Thymus (tissue), 14 donors: ENCODE measurements at places on chromosomes 12 and 14.

- DNase-seq: no peak
Observed at GRCh38 chr12:11651785-11652184, 2.3 kb downstream of the ETV6 start.

- DNase-seq: no peak
Observed at GRCh38 chr14:101022916-101023435, 119.5 kb upstream of the RTL1 start.

GRCh38 chr12:51678086-51678724, 87.2 kb downstream of the SCN8A start:
- peak; percentile 52 for DNase-seq

GRCh38 chr14:61188196-61188595, 92.9 kb downstream of the TMEM30B start:
- DNase-seq: no peak

- no peak for DNase-seq
Observed at GRCh38 chr12:26268841-26269561, 73.6 kb downstream of the SSPN start.

DNA sequence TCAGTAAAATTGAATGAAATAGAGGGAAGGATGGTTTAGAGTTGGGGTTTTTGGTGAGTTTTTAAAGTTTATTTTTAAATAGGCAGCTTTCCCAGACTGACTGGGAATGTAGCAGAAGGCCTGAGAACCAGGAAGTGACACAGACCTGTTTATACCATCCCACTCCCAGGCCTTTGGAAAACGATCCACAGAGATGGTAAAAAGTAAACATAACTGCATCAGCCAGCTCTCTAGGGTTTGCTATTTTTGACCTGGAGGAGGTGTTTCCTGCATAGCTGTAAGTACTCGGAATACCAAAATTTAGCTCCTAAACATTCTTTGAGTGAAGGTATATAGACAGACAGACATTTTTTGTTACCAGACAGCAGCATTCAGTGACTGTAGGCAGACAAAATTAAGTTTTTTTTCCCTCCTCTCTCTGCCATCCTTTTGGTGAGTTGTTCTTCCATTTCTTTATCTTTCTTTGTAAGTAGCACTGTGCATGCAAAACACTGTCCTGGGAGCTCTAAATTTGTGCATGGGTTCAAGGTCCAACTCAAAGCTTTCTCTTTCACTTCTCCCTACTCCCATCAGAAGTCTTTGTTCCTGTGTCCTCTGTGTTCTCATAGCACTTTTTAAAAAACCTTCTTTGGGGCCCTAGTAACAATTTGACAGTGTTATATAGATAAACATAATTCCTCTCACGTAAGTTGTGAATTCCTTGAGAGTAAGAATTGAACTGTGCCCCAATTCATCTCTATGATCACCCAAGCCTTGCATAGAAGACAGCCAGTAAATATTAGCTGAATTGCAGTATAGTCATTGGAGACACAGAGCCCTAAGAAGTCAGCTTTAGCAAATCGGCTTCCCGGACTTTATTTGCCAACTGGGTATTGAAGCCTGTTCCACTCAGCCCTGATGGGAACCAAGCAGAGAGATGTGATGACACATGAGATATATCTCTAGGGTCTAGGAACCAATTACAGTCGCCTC, 37.4 kb downstream of the SUSD6 start:
- no peak for DNase-seq

DNA sequence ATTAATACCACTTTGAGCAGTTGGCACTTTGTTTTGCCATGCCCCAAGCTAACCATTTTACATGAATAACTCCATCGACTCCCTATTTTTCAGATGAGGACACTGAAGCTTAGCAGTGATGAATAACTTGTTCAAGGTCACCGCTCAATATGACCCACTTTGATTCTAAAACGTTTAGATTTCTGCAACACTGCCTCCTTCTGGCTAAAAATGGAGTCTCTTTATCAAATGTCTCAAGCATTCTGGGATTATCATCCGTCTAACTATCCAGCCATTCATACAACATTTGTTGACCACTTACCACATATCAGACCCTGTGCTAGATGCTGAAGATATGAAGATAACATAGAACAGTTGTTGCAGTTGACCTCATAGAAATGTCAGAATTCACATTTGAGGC, 298.0 kb downstream of the PPFIA2 start:
- no peak for DNase-seq

DNA sequence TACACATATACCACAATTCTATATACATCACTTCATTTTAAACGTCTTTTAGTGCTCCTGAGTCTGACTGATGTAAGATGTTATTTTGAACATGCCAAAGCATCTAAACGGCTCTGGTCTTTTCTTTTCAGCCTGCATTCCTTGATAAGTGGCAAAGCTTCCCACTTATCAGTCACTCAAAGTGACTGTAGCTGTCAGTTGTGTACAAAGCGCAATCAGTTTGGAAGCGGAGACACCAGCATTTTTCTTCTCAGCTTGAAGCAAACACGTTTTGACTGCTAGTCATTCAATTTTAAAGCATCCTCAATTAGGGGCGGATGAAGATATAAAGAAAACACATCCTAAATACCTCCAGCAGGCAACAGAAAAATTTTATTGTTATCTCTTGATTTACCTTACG, 226.8 kb downstream of the SOX5 start:
- DNase-seq: no peak

GRCh38 chr12:106238146-106238545, 9.7 kb downstream of the CKAP4 start:
- DNase-seq: no peak

DNA sequence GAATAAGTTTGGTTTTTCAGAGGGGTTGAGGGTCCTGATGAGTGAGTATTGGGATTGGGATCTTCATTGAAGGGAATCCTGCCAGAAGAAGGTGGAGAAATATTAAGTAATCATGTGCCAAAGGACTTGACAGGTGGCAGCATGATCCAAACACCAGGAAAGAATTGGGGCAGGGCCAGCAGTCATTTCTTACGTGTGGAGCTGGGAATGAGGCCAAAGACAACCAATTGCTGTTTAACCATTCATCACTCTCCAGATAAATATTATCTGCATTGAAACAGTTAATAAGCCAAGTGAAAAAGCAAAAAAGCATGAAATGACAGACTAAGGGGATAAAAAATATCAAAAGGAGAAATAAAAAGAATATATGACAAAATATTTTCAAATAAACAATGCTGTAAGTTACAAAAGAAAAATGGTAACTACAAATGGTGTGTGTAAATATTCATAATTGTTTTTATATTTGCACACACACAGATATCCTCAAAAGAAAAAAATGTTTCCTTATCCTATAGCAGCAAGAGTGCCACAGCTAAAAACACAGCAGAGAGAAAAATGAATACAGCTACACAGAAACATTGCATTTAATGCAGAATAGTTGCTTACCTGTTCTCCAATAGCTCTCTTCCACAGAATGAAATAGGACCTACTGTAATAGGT, 26.2 kb downstream of the C2CD5 start:
- no peak for DNase-seq

GRCh38 chr12:12716151-12716792, 896 bp upstream of the CDKN1B start:
- no peak for DNase-seq

GRCh38 chr14:46651526-46652144, at the start of gene RPL10L:
TSS of gene RPL10L (minus strand) at chr14:46651781. CDS start at chr14:46651736, 45 bp downstream.
- no peak for DNase-seq

DNA sequence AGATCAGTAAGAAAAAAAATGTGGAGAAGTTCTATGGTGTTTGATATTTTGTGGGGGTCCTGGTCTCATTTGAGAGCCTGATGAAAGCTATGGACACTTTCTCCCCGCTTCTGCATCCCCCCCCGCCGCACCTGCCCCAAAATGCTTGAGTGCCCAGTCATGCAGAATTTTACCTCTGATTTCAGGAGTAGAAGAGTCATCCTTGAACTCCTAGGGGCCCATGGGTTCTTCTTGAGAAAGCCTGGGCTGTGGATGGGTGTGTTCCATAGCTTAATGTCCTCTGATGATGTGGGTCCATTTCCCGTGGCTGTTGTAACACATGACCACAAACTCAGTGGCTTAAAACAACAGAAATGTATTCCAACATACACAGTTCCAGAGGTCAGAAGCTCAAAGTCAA, 248.8 kb upstream of the PWP1 start:
- DNase-seq: no peak

DNA sequence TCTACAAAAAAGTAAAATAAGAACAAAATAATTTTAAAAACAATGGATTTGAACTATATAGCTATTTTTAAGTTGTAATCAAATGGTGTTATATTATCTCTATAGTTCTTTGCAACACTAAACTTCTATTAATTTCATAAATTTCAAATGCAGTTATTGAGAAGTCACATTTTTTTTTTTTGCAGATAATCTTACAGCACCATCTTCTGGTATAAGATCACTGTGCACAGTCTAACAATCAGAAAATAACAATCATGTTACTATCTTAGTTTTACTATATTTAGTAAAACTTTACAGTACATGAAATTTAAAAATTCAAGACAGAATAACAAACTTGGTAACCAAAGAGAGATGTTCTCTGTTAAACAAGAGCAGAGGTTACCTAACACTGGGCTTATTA, 40.6 kb downstream of the GXYLT1 start:
- no peak for DNase-seq

- DNase-seq: no peak
Observed at GRCh38 chr14:85131226-85131922, 398.6 kb upstream of the FLRT2 start.

GRCh38 chr12:9793779-9794395, 33.2 kb upstream of the CD69 start:
- DNase-seq: no peak

DNA sequence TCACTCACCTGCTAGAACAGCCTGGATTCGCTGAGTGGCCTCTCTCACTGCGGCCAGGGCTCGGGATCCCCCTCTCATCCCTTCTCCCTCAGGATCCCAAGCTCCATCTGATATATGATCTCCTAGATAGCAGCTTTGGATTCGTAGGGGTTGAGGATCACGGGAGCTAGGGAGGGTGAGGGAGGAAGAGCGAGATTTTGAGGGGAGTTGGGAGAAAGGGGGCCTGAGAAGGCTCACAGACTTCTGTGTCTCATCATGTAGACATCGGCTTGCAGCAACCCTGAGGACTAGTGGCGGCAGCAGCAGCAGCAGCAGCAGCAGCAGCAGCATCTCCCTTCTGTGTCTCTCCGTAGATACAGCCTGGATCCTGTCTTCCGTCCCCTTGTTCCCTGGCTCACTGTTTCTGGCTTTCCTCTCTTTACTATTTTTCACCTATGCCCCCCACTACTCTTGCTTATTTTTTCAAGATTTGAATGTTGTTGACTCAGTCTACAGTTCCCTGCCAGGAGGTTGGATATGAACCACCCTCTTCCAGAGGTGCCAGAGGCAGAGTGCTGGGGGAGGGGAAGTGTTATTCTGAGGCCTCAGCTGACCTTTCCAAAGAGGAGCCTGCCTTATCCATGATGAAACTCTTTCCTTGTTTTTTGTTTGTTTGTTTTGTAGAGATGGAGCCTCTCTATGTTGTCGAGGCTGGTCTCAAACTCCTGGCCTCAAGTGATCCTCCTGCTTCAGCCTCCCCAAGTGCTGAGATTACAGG, at the start of gene CIROP:
CIROP (minus strand) TSS at position 399 of the 757 bp plus-strand sequence; CDS start at position 330, 69 bp downstream.
- no peak for DNase-seq

- no peak for DNase-seq
Observed at GRCh38 chr14:101191101-101191720, 287.7 kb upstream of the RTL1 start.

- no peak for DNase-seq
Observed at GRCh38 chr14:91454580-91454979, 37.0 kb upstream of the CCDC88C start.

DNA sequence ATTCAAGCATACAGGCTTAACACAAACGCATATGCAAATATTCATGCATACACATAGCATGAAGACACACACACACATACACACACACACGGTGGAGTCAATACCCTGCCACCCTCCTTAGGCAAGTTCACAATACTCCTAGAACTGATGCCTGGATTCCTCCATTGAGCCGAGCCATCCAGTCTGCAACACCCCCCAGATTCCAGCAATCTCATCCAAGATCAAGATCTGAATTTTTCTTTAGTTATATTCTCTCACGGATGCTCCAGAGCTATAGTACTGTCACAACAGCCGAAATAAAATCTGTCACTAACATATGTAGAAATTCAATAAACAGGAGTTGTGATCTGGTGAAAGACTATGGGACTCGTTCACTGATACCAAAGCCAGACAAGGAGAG, 110.8 kb downstream of the NUAK1 start:
- no peak for DNase-seq
